AG20443 (cell line): ENCODE measurements at places on chromosomes 2 and 18.

- DNase-seq: peak; percentile 30
Observed at GRCh38 chr2:37322368-37322767, 2.3 kb downstream of the PRKD3 start.

- no peak for DNase-seq
Observed at GRCh38 chr18:48973731-48974130, 23.0 kb upstream of the SMAD7 start.

DNA sequence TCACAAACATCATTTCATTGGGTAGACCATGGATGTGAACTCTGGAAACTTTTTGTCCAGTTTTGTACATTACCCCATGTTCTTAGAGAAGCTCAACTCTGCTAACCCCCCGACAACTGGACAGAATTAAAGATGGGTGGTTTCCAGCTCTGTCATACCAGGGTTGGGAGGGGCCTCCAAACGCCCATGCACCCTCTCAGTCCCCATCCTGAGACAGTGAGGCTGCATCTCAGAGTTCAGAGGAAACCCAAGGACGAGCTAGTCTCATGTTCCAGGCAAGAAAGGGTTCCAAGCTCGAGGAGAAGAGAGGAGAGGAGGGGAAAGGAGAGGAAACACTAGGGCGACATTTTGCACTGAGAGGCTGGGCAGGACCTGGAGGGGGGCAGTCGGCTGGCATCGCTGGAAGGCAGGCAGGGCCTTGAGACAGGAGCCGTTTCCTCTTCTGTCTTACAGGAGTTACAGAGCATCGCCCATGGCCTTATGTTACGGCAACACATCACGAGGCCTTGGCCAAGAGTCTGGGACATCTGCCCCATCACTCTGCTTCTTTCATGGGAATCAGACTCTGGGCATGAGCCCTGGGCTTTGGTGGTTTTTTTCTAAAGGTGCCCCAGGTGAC, 16.4 kb downstream of the MAL start:
- no peak for DNase-seq

- DNase-seq: no peak
Observed at GRCh38 chr2:85971366-85971765, 82.6 kb upstream of the ST3GAL5 start.

DNA sequence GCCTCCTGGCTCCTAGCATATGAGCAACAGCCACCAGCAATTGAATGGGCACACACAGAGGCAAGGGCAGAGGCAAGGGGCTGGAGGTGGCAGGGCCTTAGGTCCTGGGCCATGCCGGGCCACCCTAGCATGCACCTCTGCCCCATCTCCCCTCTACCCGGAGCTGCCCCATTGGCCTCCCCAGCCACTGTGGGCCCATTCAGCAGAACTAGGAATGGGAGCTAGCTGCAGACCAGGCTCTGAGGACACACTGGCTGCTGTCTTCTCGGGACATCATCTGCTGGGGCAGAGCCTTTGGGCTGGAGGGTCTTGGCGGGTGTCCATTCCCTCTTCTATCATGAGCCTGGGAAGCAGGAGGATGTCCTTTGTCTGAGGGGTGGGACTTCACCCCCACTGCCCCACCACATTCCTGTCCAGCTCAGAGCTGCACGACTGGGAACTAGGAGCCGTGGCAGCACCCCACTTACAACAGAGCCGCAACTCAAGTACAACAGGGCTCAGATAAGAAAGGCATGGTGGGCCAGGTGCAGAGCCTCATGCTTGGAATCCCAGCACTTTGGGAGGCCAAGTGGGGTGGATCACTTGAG, 800 bp downstream of the VIL1 start:
- DNase-seq: no peak

GRCh38 chr2:241386519-241386918, 30.4 kb downstream of the FARP2 start:
- no peak for DNase-seq

GRCh38 chr18:45993438-45993837, 26.3 kb upstream of the EPG5 start:
- peak; percentile 74 for DNase-seq

- no peak for DNase-seq
Observed at GRCh38 chr18:26961839-26962238, 96.3 kb upstream of the AQP4 start.

GRCh38 chr2:86372641-86373502, 35.4 kb upstream of the REEP1 start:
- peak; percentile 60 for DNase-seq

DNA sequence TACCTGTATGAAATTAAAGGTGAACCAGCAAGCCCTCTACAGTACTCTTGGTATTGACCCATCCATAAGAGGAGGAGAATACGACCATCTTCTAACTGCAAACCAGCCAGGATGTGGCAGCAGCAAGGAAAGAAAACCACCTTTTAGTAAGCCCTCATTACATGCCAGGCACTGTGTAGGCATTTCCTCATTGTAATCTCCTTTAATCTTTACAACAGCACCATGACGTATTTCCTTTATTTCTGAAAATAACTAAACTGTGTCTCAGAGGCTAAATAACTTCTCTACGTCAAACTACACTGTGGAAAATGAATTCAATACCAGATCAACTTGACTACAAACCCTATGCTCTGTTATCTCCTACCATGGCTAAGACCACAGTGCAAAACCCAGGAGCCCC, 18.2 kb downstream of the WDR35 start:
- no peak for DNase-seq

DNA sequence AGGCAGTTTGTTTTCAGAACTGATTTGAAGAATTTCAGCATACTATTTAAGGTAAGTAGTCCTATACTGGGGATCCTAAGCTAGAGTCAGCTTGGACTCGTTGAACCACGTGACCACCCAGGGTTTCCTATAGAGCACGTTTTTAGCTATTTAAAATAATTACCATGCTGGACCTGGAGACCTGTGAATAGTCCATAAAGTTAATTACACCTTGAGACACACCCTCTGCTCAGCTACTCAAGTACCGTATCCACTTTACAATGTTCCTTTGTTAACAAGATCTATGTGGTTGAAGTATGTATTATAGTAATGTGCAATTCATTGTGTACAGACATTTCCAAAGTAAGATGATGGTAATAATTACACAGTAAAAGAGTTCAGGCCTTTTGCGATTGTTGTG, 67.6 kb downstream of the CRIM1 start:
- no peak for DNase-seq

DNA sequence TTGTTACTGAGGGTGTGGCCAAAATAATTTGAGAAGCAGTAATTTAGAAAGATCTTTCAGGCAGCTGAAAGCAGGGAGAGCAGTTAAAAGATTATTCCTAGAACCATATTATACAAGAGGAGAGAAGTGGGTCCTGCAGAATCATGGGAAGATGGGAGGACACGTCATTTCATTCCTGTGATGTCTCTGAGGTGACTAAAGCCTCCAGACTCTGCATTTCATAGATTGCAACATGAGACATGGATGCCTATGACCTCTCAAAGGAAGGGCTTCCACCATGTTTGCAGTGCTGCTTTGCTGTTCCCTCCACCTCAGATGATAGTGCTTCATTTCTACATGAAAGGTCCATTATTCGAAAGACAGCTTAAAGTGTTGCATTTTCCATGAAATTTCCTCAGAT, 788.4 kb downstream of the TSN start:
- peak; percentile 22 for DNase-seq
